ENCODE measurements at places on chromosomes 1 and 21. TPM values are rescaled to one million over a fixed set of nuclear protein-coding genes. Genes with fewer than 3 reads are reported as not detected.

Gene PLA2G2C
- not detected for total RNA-seq

Gene FMO2
- not detected for total RNA-seq

Gene MATN1
- under 0.01 TPM for total RNA-seq

Gene ACOT11
- 2.4 TPM for total RNA-seq

Gene ERO1B
- total RNA-seq: 8.3 TPM

Gene FMO3
- total RNA-seq: not detected

Gene PRAMEF14
- not detected for total RNA-seq

Gene ZBED6
- total RNA-seq: 7.9 TPM

Gene DIP2A
- total RNA-seq: 34.0 TPM

Gene DIRAS3
- 78.9 TPM for total RNA-seq

Gene CYP4A22
- total RNA-seq: not detected

Gene DENND2D
- total RNA-seq: 3.9 TPM

Gene SNX7
- total RNA-seq: 49.6 TPM

Gene C2CD2
- 29.5 TPM for total RNA-seq

Gene SDE2
- 26.7 TPM for total RNA-seq

Gene PDE4B
- 15.1 TPM for total RNA-seq

Gene LAMC2
- 594 TPM for total RNA-seq

Gene A3GALT2
- not detected for total RNA-seq

Gene OLIG1
- total RNA-seq: not detected

Gene SPOCD1
- total RNA-seq: 47.8 TPM

Gene TNFRSF8
- total RNA-seq: not detected

Gene DNALI1
- 0.89 TPM for total RNA-seq

Gene CD101
- total RNA-seq: 0.18 TPM

Gene TAL1
- total RNA-seq: under 0.01 TPM

Gene DDX20
- total RNA-seq: 12.5 TPM

Gene PLPP3
- 5.3 TPM for total RNA-seq

Gene LCE1D
- total RNA-seq: not detected

Gene BRDT
- total RNA-seq: not detected

Gene CFH
- total RNA-seq: 175 TPM

Gene FMN2
- 5.9 TPM for total RNA-seq

Gene KCNAB2
- total RNA-seq: 3.9 TPM

Gene HES2
- total RNA-seq: not detected

Gene BSND
- not detected for total RNA-seq

Gene CDC42SE1
- total RNA-seq: 59.4 TPM

Gene MYCL
- total RNA-seq: 2.1 TPM

Gene NOTCH2NLA
- 73.0 TPM for total RNA-seq

Gene IL12RB2
- total RNA-seq: not detected

Gene COL8A2
- total RNA-seq: 19.6 TPM

Gene LIN9
- total RNA-seq: 1.8 TPM

Gene C1orf105
- total RNA-seq: not detected

Gene S1PR1
- total RNA-seq: 7.9 TPM

Gene IL19
- not detected for total RNA-seq

Gene KNCN
- not detected for total RNA-seq

Gene TSPAN1
- total RNA-seq: not detected

Gene NHLH1
- not detected for total RNA-seq

Gene LCE3D
- total RNA-seq: not detected
